ENCODE measurements at places on chromosomes 6 and 20.

- no peak for DNase-seq
Observed at GRCh38 chr6:151616091-151616513, 122.3 kb downstream of the CCDC170 start.

GRCh38 chr6:27940766-27941165 lies 16.3 kb upstream of the OR2B6 start:
- DNase-seq = no peak

DNA sequence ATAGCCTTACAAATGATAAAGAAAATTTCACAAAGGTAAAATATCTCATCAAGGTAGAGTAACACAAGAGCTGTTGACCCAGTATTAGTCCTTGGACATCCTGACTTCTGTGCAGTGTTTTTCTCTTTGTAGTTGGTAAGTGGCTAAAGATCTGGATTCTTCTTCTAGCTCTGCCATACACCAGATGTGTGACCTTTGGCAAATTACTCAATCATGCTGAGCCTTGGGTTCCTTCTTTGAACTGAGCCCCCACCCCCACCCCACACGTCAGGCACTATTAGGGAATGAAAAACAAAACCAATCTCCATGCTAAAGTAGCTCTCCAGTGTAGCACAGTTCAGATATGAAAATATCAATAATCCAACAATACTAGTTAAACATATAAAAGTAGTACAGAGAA lies 15.1 kb upstream of the TRIM39 start:
- DNase-seq = no peak

DNA sequence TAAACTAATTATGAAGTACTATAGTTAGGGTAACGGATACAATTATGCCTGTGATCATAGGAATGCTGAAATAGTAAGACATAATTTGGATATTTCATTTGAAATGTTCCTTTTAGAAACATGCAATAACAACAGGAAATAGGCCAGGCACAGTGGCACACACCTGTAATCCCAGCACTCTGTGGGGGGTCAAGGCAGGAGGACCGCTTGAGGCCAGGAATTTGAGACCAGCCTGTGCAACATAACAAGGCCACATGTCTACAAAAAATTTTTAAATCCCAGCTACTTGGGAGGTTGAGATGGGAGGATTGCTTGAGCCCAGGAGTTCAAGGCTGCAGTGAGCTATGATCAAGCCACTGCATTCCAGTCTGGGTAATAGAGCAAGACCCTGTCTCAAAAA lies 25.7 kb upstream of the MYO6 start:
- DNase-seq = no peak

- no peak for DNase-seq
Observed at GRCh38 chr20:10247440-10247839, 28.8 kb downstream of the SNAP25 start.

DNA sequence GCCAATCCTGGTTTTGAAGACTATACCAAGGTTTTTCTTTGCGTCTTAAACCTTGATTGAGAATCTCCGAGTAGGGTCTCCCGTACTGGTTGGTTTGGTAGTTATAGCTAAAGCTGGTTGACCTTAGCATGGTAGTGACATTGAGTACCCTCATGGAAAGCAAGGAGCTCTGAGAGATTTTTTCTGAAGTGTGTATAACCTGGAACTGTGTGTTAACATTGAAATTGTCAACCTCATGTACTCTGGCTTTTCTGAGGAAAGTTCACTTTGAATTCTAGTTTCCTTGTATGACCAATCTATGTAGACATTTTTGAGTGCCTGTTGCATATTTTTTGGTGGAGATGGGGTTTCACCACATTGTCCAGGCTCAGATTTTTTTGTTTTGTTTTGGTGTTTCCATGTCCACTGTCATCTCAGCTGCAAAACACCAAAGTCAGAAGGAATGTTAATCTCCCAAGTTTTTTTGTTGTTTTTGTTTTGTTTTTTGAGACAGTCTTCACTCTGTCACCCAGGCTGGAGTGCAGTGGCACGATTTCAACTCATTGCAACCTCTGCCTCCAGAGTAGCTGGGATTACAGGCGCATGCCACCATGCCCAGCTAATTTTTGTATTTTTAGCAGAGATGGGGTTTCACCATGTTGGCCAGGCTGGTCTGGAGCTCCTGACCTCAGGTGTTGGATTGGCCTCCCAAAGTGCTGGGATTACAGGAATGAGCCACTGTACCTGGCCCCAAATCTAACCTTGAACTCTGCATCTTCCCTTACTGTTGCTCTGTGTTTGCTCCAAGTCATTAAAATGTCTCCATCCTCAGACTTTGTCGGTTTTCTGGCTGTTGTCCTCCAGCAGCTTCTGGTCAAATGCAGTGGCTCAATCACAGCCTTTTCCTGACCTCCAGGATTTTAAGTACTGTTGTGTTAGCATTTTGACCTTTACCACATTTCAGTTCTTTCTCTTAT lies 4.3 kb downstream of the RPS12 start:
- DNase-seq = peak; percentile 52

Measured in DMS 273 treated with DMSO at 0.1 percent for 48 hours (cell line).